ENCODE measurements at places on chromosomes 1 and 21.

DNA sequence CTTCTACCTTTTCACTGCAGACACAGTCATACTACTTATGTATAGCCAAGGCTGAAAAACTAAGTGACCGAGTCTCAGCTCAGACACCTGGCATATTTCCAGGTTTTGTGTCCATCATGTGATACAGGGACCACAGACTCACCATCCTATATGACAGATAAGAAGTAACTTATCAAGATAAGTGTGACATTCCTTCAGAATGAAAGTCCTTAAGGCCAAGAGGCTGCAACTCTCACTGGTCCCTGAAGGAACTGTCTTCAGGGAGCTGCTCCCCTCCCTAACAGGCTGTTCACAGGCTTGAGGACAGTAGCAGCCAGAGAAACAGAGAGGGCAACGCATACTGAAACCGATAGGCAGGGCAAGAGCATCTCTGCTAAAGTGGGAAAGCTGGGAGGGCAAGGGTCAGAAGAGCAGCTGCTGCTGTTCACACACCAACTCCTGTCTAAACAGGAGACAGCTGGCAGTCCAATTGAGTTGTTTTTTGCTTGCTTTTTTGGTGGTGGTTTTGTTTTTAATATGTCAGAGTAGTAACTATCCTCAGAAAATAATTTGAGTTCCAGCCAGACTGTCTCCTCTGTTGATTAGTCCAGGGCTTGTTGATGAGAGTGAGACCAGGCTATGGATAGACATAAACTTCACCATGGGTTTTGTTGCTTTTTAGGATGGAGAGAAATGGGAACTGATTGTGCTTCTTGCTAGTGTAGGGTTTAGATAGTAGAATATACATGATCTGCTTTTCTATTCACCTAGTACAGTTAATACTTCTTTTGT is 67.7 kb downstream of the MACF1 start:
- DNase-seq: no peak

- peak; percentile 9 for DNase-seq
Observed at GRCh38 chr1:247574664-247575063, 13.5 kb upstream of the OR2G2 start.

- no peak for DNase-seq
Observed at GRCh38 chr1:38284953-38285352, 238.4 kb upstream of the POU3F1 start.

GRCh38 chr1:201791051-201791778 is 37.7 kb upstream of the IPO9 start:
- DNase-seq: no peak

DNA sequence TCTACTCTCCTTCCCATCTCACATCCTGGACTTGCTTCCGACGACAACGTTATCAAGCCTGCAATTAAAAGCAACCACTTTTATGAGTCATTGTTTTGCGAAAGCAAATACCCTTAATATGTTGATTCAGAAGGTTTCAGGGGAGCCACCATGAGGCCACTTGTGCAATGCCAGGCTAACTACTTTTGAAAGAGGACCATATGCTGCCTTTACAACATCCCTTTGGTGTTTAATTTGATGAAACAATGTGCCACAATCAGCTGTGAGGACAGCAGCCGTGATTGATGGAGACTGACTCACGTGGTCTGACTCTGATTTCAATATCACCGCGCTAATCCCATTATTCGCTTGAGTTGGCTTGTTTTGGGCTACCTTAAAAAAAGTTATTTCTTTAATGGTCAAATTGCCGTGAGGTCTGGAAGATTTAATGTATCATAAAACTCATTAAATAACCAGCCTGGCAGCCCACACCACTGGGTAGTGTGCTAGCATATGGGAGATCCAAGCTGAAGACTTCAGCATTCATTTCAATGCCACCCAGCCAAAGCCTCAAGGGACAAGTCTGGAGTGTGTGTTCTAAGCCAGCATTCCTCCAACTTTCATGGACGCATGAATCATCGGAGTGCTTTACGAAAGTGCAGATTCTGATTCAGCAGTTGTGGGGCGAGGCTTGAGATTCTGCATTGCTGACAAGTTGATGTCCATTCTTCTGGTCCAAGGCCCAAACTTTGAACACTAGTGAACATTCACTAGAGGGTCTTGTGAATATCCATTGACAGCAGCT is 73.3 kb upstream of the PAXBP1 start:
- peak; percentile 40 for DNase-seq

DNA sequence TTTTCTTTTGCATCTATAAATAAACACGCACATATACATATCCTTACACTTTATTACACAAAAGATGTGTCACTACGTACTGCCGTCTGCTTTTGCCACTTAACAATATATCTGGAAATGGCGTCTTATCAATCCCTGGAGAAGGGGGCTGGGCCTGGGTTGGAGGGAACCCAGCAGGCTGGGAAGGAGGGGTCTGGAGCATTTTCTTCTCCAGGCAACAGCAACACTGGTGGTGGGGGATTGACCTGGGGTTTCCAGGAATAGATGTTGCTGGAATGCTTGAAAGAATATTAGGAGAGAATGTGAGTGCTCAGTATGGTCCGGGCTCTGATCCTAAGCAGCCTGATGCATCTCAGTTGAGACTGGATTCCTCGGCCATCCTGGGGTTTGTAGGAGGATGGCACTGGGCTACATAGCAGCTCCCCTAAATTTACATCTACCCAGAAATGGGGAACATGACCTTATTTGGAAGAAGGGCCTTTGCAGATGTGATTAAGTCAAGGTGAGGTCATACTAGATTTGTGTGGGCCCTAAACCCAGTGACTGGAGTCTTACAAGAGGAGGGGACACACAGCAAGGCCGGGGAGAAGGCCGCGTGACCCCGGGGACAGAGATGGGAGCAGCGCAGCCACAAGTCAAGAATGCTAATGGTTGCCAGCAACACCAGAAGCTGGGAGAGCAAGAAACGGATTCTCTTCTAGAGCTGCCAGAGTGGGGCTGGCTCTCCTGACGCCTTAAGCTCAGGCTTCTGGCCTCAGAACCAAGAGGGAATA is 98.6 kb downstream of the SIK1 start:
- no peak for DNase-seq

GRCh38 chr1:232300466-232300865 is 329.5 kb downstream of the SIPA1L2 start:
- no peak for DNase-seq

DNA sequence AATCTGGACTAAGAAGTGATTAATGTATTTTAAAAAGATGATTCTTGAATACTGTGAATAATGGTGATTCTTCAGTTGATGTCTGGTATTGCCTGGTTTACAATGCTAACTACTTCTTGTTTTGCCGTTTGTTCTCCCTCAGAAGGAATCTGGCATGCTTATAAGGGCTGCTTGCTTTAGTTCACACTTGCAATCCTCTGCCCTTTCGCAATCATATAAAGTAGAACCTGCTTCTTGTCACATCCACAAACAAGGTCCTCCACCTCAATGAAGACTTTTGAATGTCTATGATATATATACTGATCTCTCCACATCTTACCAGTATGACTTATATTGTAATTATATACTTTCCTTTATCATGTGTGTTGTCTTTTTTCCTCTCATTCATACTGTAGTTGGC is 92.6 kb downstream of the ADGRL4 start:
- DNase-seq: no peak

DNA sequence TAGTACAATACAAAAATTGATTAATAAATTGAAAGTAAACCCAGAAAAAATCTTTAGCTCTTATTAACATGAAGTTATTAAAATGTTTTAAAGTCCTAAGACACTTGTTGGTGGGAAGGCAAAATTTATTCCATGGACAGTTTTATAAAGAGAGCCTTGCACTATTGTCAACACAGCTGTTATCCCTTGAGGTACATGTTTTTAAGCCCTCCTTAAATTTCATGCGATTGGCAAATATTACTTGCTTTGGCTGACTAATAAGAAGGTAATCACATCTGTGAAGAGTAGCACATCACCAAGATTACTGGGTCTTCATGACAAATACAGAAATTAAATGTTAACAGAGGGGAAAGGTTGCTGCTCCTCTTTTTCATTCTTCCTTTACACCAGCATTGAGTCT is 611.1 kb downstream of the BRINP3 start:
- no peak for DNase-seq

DNA sequence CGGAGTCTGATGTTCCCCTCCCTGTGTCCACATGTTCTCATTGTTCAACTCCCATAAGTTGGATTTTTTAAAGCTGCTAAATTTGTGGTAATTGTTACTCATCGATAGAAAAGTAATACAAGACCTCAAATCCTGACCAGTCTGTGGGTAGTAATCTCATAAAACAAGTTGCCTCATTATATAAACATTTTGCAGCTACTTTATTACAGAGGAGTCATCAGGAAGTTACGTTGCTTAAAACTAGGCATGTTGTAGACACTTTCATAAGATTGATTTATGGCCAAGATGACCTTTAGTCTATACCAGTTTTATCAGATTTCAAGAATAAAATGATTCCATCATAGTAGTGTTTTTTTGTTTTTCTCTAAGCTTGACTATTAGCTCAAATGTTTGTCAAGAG is 208.8 kb downstream of the GIPC2 start:
- peak; percentile 56 for DNase-seq

DNA sequence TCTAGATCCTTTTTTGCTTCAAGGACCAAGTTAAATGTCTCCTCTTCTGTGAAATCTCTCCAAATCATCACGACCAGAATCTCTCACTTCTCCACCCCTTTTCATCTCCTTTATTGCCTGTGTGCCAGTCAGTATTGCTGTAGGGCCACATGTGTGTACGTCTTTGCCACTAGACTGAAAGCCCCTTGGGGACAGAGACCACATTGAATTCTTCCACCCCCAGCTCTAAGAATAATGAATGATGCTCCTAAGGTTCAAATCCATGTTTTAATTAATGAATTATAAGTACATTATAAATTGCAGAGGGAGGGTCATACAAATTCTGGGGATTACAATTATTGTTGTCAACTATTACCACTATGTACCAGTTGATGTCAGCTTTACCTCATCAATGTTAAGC is 343.8 kb downstream of the USP25 start:
- no peak for DNase-seq

DNA sequence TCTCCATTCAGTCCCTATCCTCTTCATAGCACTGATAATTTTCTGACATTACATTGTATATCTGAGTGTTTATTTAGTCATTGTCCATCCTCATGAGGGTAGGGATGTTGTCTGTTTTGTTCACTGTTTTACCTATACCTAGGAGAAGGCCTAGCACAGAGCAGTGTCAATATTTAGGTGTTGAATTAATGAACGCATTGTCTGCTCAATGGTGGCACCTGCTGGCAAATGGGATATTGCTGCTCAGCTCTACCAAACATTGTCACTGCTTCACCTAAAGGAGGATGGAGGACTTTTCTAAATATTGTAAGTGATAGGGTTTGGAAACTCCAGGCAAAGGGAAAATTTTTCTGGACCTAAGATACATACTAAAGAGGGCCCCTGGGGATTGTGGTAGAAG is 243.9 kb downstream of the RRAGC start:
- DNase-seq: no peak

DNA sequence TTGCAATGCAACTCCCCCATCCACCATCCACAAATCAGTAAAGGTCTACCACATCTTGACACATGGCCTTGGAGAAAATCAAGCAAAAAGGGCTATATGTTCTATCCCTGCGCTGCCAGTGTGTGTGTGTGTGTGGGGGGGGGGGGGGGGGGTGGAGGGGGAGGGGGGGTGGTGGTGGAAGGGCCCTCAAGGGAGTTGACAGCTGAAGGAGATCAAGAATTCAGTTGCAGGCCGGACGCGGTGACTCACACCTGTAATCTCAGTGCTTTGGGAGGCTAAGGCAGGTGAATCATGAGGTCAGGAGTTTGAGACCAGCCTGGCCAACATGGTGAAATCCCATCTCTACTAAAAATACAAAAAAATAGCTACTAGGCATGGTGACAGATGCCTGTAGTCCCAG is 37.6 kb upstream of the CLIC4 start:
- DNase-seq: no peak

DNA sequence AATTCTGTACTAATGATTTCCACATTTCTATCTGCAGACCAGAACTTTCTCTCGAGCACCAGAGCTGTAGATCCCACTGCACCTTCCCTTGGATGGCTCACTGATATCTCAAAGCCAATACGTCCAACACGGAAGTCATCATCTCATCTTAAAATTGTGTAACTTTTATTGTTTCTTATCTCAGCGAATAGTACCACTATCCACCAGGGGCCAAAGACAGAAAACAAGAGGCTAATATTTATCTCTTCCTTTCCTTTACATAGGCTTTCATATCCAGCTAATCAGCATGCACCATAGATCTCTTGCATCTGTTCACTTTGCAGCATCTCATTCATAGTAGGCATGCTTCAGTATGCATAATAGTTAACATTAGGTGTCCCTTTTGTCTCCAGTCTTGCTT is 303.6 kb downstream of the PTPRC start:
- no peak for DNase-seq

All from LoVo (cell line).